ENCODE measurements at places on chromosomes 12 and 14. TPM values are rescaled to one million over a fixed set of nuclear protein-coding genes. Genes with fewer than 3 reads are reported as not detected.

GRCh38 chr14:30564235-30564867 lies 5.4 kb downstream of the G2E3 start:
- DNase-seq: no peak

Gene ZBTB25
- 6.8 TPM for polyA plus RNA-seq

GRCh38 chr12:121144416-121144914 lies 11.8 kb downstream of the P2RX7 start:
- no peak for DNase-seq

- no peak for DNase-seq
Observed at GRCh38 chr14:36747411-36748184, 85.9 kb downstream of the PAX9 start.

Gene KLRC4
- polyA plus RNA-seq: not detected

DNA sequence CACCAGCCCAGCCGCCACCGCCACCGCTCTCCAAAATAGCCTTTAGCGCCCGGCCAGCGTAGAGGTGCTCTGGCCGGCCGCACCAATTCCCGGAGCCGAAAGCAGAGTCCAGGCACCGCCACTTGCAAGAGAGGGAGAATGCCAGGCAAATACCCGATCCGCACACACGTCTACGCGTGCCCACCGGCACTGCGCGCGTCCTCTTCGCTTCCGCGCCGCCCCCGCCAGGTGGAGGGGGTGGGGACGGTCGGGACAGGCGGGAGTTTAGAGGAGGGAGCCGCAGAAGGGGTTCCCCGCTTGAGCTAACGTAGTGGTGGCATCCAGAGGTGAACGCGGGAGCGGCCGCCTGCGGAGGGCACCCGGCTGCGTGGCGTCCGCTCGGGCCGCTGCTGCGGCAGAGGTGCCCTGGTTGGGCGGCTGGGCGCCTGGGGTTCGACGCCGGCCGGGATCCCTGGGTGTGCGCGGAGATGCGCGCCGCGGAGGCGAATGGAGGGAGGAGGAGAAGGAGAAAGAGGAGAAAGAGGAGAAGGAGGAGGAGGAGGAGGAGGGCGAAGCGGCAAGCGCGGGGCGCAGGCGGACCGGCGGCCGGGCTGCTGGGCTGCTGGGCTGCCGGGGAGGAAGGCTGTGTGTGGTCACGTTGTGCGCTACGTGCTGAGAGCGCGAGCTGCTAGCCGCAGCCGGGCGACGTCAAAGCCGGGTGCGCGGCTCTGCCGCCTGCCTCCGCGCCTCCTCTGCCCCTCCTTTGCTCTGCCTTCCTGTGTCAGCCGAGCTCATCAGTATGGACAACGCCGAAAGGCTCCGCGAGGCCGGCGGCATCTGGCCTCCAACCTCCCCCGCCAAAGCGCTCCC lies at the start of gene MDGA2:
MDGA2 (minus strand) TSS at position 140 of the 849 bp plus-strand sequence.
- DNase-seq: no peak

Gene KCNA1
- not detected for polyA plus RNA-seq

Gene GLT1D1
- polyA plus RNA-seq: not detected
